ENCODE measurements at places on chromosomes 2 and 18.

GRCh38 chr2:227610123-227610522 is 4.5 kb downstream of the SCYGR3 start:
- no peak for DNase-seq

DNA sequence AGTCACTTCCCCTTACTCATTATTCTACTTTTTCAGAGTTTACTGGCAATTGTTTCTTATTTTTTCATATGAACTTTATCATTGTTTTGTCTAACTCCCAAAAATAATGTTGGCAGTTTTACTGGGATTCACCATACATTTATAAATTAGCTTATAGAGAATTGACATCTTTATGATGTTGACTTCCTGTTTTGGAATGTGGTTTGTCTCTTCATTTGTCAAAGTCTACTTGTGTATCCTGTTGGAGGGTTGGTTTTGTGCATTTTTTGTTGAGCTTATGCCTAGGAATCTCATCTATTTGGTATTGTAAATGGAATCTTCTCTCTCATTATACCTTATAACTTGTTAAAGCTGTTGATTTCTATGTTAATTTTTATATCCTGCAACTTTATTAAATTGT is 16.4 kb downstream of the EPC2 start:
- no peak for DNase-seq

- DNase-seq, result no peak
Observed at GRCh38 chr2:189794310-189794709, 10.1 kb downstream of the PMS1 start.

- no peak for DNase-seq
Observed at GRCh38 chr18:34196256-34196655, 28.5 kb downstream of the NOL4 start.

GRCh38 chr2:48474574-48475298 is 55.2 kb upstream of the STON1 start:
- DNase-seq, result no peak

GRCh38 chr2:158464426-158465281 is 7.9 kb downstream of the PKP4 start:
- DNase-seq, result peak; percentile 69

- no peak for DNase-seq
Observed at GRCh38 chr18:69176741-69177140, 223.9 kb upstream of the DOK6 start.

GRCh38 chr2:200877443-200877842 is 11.4 kb downstream of the PPIL3 start:
- no peak for DNase-seq

GRCh38 chr2:24819442-24820174 is 26.4 kb downstream of the CENPO start:
- no peak for DNase-seq

DNA sequence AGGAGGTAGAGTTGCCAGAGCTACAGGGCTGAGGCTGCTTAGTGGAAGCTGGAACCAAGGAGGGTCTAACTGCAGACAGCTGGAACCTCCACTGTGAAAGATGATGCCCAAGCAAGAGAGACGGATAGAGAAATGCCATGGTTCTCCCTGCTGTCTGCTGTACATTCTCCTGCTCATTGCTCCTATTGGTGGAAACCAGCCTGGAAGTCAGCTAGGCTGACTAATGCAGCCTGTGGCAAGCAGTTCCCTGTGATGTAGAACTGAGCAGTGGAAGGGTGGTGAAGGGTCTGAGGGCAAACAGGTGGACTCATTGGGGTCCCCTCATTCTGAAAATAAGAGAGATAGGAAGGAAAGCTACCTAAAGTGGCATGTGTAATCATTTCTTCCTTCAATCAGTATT is 563.6 kb downstream of the SLC4A3 start:
- DNase-seq, result no peak

Measured in NCI-H774 (cell line).